Small intestine (tissue), 16 donors: ENCODE measurements at places on chromosomes 1 and 21. TPM values are rescaled to one million over a fixed set of nuclear protein-coding genes. Genes with fewer than 3 reads are reported as not detected.

DNA sequence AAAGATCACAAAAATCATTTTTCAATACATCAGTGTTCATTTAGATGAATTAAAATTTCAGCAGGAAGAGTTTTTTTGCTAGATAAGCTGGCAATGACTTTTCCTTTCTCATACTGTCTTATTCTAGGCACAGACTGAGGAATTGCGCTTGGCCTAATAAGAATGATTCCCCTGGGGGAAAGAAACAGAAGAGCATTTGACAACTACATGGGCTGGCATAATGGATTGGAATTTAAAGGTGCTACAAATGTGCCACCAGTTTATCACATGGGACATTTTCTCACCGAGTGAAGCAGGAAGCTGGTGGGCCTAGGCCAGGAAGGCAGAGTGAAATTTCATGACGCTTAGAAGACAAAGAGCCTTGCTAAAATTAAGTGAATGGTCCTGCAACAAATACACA, 39.3 kb downstream of the CDKN2C start:
- no peak for DNase-seq

DNA sequence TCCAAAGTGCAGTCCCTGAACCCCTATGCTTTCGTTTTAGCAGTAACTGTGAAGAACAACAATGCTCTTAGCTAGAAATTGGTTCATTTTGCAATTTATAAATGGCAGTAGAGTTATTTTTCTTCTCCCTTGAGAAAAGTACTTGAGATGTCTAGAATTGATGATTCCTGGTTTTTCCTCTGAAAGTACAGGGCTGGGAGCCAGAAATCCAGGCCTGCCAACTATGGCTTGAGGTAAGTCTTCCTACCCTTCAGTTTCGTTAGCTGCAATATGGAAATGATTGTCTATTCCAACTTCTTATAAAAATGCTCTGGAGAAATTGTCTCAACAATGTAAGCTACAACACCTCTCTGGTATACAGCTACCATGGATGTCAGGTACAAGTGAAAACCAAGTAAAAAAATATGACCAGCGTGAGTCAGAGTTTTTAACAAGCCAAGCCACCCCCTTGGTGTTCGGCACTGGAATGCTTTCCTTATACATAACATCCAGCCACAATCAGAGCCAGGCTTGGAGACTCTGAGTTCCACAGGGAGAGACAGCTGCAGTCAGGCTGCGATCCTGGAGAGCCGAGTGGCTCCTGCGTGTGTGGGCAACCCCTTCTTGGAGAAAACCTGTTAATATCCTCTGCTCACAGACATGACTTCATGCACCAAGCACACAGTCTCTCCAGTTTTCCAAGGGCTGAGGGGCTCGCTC, 22.0 kb downstream of the TSPAN2 start:
- DNase-seq: no peak

GRCh38 chr21:41566500-41567014, 58.6 kb upstream of the TMPRSS2 start:
- peak; percentile 91 for DNase-seq

The HSD3B1 gene
- polyA plus RNA-seq: not detected

The LRRC38 gene
- 0.09 TPM for polyA plus RNA-seq

- no peak for DNase-seq
Measured at GRCh38 chr1:27856561-27857343, 15.6 kb upstream of the THEMIS2 start.

The BCAR3 gene
- 18.3 TPM for polyA plus RNA-seq

DNA sequence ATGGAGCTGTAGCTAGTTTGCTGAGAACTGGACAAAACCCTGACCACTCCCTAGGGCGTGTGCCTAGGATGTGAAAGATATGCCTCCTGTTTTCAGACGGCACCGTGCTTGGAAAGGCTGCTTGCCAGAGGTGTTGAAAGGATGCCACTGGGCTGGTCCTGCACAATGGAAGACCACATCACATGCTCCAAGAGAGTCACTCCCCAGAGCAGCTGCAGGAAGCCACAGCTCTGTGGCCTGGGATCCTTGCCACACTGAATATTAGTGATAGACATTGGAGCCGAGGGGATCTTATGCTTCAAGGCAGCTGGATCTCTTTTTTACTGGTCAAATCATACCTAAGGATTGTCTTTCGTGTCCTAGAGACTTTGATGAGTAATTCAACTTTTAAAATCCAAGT, 6.6 kb upstream of the APP start:
- DNase-seq: no peak

DNA sequence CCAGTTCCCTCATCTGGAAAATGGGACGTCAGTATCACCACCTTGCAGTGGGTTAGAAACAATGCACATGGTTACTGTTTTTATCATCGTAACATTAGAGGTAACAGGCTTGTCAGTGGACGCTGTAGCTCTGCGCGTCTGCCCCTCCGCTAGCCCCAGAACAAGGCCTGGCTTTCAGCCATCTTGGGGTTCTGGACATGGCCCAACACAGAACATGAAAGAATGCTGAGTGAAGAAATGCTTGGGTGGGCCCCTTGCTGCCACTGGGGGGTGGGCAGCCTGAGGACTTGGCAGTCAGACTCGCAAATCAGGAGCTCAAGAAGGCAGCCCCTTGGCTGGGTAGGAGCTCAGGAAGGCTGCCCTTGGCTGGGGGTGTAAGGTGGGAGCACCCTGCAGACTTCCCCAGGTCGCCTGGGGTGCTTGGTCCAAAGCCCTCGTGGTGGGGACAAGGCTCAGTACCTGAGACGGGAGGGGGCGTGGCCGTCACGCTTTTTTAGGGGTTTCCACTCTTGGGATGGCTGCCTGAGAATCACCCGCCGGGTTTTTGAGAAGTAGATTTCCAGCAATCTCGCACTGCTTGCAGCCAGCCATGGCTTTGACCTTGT, 51.7 kb downstream of the SLC37A1 start:
- no peak for DNase-seq

The ITLN2 gene
- polyA plus RNA-seq: 1.7 TPM

GRCh38 chr1:4743978-4744750, 89.8 kb downstream of the AJAP1 start:
- no peak for DNase-seq

The OR2T33 gene
- not detected for polyA plus RNA-seq

The SPRR1B gene
- 3.2 TPM for polyA plus RNA-seq

GRCh38 chr1:178308438-178308837, 188.3 kb downstream of the CLEC20A start:
- peak; percentile 22 for DNase-seq

The MCOLN3 gene
- 3.8 TPM for polyA plus RNA-seq

DNA sequence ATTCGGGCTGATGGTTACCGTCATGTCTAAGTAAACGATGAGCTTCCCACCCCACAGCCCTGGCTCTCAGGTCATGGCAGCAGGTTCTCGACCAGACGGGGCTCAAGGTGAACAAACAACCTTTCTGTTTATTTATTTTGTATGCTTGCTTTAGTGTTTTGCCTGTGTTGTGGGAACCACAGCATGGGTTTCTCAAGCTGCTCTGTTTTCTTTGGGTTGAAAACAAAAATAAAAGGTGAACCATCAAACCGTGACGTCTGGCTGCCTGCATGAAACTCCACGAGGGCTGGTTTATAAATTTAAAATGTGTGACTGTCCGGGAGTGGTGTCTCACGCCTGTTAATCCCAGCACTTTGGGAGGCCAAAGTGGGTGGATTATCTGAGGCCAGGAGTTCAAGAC, 28.0 kb downstream of the TMEM51 start:
- DNase-seq: no peak

The HES2 gene
- polyA plus RNA-seq: 2.2 TPM

DNA sequence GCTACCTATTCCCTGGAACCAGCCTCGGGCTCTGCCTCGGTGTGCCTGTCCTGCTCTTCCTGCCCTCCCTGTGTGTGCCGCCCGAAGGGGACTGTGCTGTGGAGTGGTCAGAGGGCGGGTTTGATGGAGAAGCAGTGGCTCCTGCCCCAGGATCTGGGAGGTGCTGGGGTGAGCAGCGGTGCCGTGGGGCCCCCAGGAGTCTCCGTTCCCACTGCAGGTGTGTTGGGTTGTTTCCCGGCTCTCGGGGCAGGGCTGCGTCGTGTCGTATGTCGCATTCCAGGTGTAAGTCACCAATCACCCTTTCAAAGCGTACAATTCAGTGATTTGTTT, 32.6 kb upstream of the TTC34 start:
- DNase-seq: no peak

GRCh38 chr1:65880611-65881010, 87.9 kb downstream of the PDE4B start:
- no peak for DNase-seq

The ANKRD65 gene
- 1.7 TPM for polyA plus RNA-seq

DNA sequence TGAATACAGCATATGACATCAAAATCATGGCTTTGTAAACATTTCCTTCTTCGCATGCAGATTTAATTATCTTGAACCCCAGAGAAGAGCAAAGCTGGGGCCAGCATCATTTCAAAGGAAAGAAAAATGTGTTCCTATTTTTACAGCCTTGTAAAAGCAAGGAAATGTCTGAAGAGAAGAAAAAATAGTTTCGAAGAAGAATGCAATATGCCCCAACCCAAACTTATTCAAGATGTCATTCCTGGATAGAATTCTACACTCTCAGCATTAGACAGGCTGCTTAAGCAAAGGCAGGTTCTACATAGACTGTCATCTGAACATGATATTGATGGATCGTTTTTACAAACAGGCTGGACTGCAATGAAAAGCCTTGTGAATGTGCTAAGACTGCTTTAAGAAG, 900.8 kb downstream of the TTLL7 start:
- no peak for DNase-seq

The DEPDC1 gene
- 7.4 TPM for polyA plus RNA-seq

DNA sequence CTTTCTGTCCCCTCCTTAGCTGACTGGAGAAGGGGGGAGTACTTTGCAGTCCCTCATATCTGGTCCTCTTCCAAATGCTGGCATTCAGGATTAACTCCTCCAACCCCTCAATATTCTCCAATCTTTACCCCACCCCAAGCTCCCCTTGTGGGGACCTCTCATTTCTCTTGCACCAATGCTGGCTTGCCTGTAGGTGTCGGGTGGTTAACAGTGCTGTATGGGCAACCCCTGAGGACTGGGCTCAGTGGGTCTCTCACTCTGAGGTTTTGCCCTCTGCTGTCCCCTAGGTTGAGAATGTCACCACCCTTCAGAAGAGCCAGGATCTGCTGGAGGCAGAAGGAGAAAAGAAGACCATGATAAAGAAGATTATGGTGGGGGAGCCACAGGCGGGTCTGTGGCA, 27.0 kb downstream of the MROH7 start:
- no peak for DNase-seq

The KIAA1614 gene
- not detected for polyA plus RNA-seq
